ENCODE measurements at places on chromosomes 6 and 20. TPM values are rescaled to one million over a fixed set of nuclear protein-coding genes. Genes with fewer than 3 reads are reported as not detected.

Gene RSPO4
- 0.34 TPM for polyA plus RNA-seq

Gene FAM209B
- 0.40 TPM for polyA plus RNA-seq

Gene TCP11
- not detected for polyA plus RNA-seq

Gene RGS17
- polyA plus RNA-seq = not detected

Gene SEMG1
- polyA plus RNA-seq = not detected

Gene SLC35D3
- not detected for polyA plus RNA-seq

Gene SLC4A11
- 0.68 TPM for polyA plus RNA-seq

Gene EGFL8
- 39.8 TPM for polyA plus RNA-seq

Gene NOX3
- polyA plus RNA-seq = not detected

Gene CCN6
- 0.13 TPM for polyA plus RNA-seq

Gene TSPO2
- polyA plus RNA-seq = not detected

Gene EMILIN3
- 0.01 TPM for polyA plus RNA-seq

Gene LY6G6C
- polyA plus RNA-seq = not detected

Gene GPLD1
- 0.26 TPM for polyA plus RNA-seq

Gene RHAG
- polyA plus RNA-seq = 359 TPM

Gene NRM
- 19.4 TPM for polyA plus RNA-seq

Gene HAO1
- polyA plus RNA-seq = not detected

Gene PGC
- polyA plus RNA-seq = not detected

Gene PCED1A
- 11.5 TPM for polyA plus RNA-seq

Gene LAMP5
- polyA plus RNA-seq = not detected

Gene BHLHE23
- not detected for polyA plus RNA-seq

Gene OXT
- not detected for polyA plus RNA-seq

Gene OR12D3
- not detected for polyA plus RNA-seq

Gene PCK1
- polyA plus RNA-seq = 0.46 TPM

Gene DHX16
- polyA plus RNA-seq = 47.9 TPM

Gene RAB44
- polyA plus RNA-seq = not detected

Gene PNRC1
- 4.0 TPM for polyA plus RNA-seq

Gene SCGN
- polyA plus RNA-seq = not detected

Gene OPN5
- polyA plus RNA-seq = not detected
